ENCODE measurements at places on chromosomes 3 and 15.

GRCh38 chr3:25041871-25042584, 386.0 kb upstream of the RARB start:
- no peak for DNase-seq

DNA sequence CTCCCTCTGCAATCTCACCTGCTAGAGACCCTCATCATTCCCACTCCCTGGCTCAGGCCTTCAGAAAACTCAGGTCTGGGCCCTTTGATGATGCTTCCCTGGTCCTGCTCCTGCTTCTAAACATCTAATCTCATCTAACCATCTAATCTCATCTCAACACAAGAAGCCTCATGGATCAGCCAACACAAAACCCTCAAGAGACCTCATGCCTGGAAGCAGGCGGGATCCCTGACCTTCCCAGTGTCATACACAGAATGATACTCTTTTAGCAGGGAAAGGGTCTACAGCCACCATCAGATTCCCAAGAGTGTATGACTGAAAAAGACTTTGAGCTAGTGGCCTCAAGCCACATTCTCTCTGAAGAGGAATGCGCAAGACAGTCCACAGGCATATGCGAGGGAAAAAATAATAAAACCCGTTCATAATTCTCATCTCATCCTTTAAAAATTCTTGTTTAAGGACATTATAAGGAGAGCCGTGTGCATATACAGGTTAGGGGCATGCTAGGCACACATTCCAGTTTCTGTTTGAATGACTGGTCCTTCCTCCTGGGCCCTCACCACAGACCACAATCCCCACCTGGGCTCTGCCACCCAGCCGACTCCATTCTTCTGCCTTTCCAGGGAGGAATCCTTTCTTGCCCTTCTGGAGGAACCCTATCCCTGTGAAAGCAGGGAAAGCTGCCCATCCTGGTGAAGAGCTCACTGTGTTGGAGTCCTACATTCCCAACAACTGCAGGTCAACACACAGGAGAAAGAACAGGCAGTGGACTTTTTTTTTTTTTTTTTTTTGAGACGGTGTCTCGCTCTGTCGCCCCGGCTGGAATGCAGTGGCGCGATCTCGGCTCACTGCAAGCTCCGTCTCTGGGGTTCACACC, 2.2 kb downstream of the ZXDC start:
- no peak for DNase-seq

DNA sequence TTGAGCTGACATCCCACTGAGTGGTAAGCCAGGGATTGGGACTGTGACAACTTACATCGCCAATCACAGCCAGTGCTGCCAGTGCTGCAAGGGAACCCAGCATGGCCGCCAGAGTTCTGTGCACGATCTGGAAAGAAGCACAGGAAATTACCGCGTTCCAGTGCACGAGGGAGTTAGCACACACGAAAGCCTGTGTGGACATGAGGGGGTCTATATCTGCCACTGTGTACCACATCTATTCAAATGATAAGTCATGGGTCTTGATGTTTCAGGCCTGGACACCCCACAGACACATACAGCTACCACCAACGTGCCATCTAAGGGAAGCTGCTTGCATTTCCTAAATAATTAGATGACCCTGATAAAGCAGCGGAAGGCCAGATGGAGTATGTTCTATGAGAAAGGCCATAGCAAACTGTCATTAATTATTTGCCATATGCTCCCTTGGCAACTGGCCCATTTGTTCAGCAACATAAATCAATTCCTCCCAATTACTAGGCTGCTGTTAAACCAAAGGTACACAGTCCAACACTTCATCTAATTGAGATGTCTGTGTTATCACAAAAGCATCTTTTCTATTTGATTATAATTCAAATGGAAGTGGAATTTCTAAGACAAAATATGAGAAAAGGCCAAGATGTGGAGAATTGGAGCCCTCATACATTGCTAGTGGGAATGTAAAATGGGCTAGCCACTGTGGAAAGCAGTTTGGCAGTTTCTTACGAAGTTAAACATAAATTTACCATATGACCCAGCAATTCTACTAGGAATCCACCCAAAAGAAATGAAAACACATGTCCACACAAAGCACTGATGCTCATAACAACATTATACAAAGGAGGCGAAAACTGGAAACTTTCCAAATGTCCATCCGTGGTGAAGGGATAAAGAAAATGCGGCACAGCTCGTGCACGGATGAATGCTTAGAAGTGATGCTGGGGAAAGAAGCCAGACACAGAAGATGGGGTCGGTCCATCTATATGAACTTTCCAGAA, 108.3 kb downstream of the OCA2 start:
- DNase-seq, result no peak

DNA sequence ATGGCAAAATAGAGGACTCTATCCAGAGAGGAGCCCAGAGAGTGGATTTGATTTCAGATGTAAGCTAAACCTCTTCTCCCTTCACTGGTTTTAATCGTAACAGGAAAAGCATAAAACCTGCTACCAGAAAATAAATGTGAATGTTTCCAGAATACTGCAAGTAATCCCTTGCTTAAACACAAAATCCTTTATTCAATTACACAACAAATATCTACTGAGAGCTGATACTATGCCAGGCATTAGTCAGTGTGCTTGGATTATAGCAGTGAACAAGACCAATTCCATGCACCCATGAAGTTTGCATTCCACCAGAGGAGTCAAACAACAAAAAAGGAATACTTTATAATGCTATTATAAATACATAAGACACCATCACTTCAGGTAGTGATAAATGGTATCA, 15.1 kb downstream of the AVEN start:
- peak; percentile 62 for DNase-seq

DNA sequence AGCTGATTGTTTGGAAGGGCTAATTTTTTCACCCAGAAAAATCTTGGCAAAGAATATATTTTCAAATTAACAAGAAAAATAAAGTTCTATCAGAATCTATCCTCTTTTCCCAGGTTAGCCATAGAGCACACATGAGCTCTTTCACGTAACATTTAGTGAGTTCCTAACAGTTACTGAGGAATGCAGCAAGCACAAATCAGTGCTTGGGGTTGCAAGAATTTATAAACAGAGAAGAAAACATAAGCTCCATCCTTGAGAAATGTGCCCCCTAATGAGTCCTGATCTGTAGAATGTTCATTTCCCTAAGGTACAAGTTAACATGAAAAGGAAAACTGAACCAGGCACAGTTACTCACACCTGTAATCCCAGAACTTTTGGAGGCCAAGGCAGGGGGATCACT, 13.9 kb downstream of the EOGT start:
- DNase-seq, result peak; percentile 22

- peak; percentile 37 for DNase-seq
Measured at GRCh38 chr3:113536627-113537101, 4.3 kb downstream of the SIDT1 start.

DNA sequence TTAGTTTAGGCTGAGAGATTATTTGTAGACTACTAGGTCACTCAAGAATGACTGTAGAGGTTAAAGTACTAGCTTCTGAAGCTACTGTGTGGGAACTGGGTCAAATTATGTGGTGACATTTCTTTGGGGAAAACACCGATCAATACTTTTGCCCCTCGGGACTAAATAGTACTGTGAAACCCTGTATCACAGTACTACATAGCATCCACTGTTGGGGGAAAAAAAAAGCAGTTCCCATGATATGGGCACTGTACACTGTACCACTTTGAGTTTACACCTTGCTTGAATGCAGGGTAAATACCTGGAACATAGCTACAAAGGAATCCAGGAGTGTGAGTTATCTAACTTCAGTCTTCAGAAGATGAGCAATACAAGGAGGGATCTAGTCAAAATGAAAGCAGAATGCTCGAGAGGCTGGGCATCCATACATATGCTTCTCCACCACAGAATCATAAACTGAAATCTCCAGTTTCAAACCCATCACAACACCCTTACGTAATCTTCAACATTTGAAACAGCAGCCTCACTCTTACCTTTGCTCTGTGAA, 311.4 kb downstream of the UNC13C start:
- DNase-seq, result no peak

DNA sequence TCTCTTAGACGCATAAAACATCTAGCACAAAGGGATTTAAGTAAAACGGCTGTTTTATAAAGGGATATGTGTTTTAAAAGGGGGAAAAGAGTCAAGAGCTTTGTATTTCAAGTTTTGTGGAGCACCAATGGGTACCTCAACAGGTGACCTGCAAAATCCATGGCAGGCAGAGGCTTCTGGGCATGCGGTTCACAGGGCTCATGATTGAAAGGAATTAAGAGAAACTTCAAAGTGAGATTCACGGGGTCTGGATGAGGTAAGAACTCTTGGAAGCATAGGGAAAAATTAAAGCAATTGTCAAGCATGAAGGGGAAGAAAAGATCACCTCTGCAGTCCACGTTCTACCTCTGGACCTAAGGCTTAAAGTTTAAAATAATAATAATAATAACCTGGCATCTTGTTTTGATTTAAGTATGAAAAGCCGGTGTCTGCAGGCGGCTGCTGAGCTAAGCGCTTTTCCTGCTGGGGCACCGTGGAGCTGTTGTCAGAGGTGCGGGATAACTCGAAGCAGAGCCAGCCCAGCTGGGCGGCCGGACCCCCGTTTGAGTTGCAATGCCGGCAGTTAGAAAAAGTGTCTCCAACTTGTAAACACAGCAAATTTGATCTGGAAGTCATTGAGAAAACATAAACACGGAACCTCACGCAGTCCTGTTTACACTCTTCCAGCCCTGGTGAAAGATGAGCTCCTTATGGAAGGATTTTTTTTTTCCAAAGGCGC, 40.5 kb downstream of the HES1 start:
- DNase-seq, result peak; percentile 20

DNA sequence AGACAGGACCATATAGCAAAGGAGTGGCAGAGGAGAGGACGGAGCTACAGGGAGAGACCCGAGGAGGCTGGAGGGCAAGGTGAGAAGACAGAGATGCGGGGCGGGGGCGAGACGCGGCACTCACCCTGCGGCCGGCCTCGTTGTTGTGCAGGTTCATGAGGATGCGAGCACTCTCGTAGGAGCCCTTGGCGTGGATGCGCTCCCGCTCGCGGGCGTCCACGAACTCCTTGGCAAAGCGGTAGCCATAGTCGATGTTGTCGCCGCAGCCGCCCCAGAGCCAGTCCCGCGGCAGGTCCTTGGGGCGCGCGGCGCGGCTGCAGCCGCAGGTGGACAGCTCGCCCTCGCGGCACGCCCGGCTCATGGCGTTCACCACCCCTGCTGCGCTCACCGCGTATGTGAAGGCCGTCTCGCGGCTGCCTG, 12.9 kb downstream of the WNT5A start:
- DNase-seq, result no peak

DNA sequence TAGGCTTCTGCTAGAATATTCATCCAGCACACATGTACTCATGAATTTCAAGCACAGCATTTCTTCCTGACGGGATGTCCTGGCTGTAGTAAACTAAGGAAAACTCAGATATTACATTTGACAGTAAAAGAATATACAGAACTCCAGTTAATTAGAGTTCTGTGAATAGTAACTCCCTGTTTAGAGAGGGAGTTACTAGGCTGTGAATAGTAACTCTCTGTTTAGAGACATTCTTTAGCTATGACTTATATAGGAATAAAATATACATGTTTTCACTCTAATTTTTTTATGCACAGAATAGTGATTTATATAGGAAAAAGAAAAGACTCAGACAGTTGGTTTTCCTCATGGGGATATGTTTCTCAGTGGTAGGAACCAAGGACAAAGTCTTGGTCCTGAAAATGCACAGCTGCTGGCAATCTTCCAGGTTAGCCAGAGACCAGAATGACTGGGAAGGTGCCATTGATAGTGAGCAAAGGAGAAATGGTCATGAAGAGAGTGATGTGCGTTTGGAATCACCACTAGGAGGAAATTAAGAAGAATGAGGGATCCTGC, 480.7 kb upstream of the THBS1 start:
- DNase-seq, result no peak

GRCh38 chr3:146854523-146854922, 249.4 kb upstream of the PLSCR5 start:
- DNase-seq, result no peak

DNA sequence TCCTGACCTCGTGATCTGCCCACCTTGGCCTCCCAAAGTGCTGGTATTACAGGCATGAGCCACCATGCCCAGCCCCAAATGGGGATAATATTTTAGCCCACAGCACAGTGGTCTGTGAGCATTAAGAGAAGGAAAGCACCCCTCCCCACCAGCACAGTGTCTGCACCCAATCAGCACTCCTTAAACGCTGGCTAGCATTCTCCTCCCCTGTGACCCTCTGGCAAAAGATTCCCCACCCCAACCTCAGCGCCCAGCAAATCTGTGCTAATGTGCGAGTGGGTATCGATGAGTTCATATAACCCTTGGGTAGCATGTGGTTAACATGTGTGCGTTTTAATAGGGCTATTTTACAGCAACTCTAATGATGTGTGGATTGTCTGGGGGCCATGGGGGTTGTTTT, 18.3 kb upstream of the EPHB3 start:
- no peak for DNase-seq

Measured in iris pigment epithelial cell (primary cell).